ENCODE measurements at places on chromosomes 1 and 21.

DNA sequence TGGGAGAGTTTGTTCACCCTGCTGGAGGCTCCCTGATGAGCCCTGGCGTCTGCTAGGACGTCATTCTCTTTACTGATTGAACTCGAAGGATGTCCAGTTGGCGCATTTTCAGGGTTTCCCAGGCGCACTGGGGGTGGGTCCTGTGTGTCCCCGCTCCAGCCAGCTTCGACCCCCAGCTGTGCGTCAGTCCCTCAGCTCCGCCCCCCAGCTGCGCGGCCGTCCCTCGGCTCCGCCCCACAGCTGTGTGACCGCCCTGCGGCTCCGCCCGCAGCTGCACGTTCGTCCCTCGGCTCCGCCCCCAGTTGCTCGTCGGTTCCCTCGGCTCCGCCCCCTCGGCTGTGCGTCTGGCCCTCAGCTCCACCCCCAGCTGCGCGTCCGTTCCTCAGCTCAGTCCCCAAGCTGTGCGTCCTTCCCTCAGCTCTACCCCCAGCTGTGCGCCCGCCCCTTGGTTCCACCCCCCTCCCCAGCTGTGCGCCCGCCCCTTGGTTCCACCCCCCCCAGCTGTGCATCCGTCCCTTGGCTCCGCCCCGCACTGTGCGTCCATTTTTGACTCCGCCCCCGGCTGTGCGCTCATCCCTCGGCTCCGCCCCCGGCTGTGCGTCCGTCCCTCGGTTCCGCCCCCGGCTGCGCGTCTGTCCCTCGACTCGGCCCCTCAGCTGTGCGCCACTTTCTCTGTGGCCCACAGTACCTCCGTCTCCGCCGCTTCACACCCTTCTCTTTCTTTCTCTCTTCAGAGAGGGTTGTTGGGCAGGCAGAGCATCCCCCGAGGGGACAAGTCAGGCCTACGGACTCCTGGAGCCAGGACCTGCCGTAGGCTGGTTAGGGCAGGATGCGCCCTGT, 61.3 kb downstream of the FAAP20 start:
- peak; percentile 98 for DNase-seq

DNA sequence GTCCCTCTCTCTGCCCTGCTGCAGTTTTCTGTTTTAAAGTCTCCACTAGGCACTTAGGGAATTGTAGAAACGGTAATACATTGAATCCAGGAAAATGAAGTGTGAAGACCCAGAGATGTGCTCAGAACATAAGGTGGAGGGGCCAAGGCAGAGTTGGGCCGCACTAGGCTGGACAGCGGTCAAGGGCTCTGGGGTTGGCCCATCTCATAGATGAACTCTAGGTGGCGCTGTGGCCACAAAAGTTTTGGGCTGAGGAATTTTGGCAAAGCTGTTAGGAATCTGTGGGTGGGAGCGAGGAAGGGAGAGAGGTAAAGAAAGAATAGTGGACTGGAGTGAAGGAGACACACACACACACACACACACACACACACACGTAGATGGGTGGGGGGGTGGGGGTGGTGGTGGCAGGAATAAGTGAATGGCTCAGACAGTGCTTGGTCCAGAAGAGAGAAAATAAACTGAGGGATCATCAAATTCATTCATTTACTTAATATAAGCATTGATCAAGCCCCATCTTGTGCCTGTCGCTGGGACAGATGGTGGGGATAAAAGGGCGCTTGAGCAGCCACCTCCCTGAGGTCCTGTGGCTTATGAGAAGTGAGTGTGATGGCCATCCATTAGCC, 258.5 kb downstream of the TRABD2B start:
- no peak for DNase-seq

DNA sequence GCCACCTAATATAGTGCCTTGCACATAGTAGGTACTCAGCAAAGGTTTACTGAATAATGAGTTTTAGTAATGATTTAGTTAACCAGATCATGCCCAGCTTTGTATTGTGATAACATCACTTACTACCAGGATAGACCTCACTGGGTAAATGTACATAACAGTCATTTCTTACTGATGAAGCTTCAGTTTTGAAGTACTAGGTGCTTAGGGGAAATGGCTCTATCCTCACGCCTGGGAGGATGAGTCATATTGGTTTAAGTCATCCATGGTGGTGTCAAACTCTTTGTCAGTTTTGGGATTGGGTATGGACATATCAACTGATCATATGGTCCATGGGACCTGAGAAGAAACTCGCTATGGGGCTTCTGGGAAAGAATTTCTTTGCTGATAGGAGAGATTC, 90.6 kb upstream of the USP24 start:
- DNase-seq = no peak

DNA sequence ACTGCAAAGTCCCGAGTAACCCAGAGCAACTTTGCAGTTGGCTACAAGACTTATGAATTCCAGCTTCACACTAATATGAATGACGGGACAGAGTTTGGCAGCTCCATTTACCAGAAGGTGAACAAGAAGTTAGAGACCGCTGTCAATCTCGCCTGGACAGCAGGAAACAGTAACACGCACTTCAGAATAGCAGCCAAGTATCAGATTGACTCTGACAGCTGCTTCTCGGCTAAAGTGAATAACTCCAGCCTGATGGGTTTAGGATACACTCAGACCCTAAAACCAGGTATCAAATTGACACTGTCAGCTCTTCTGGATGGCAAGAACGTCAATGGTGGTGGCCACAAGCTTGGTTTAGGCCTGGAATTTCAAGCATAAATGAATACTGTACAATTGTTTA, 66.8 kb downstream of the ACBD6 start:
- DNase-seq = no peak

- DNase-seq = no peak
These were observed 182.0 kb downstream of the LMX1A start for GRCh38 chr1:165174491-165174890.

Data from activated effector memory CD4-positive, alpha-beta T cell treated with anti-CD3 and anti-CD28 coated beads, Interleukin-2, amount 50 U/mL, for 16 hours (primary cell).